ENCODE measurements at places on chromosomes 3 and 15.

DNA sequence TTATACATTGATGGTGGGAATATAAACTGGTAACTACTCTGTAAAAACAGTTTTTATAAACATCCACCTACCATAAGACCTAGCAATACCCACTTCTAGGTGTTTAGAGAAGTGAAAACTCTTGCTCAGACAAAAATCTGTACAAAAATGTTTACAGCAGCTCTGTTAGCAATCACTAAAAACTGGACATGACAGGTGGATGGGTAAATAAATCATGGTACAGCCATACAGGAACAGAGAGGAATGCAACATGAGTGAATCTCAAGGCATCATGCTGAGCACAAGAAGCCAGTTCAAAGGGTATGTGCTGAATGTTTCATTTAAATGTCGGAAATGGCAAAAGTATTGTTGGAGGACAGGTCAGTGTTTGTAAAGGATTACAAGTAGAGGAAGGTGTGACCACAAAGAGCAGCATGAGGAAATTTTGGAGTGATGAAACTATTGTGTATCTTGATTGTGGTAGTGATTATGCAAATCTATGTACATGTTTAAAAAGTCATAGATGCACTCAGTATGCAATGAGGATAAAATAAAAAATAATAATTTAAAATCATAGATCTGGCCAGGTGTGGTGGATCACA lies 2.8 kb upstream of the RNU5A-1 start:
- no peak for DNase-seq

DNA sequence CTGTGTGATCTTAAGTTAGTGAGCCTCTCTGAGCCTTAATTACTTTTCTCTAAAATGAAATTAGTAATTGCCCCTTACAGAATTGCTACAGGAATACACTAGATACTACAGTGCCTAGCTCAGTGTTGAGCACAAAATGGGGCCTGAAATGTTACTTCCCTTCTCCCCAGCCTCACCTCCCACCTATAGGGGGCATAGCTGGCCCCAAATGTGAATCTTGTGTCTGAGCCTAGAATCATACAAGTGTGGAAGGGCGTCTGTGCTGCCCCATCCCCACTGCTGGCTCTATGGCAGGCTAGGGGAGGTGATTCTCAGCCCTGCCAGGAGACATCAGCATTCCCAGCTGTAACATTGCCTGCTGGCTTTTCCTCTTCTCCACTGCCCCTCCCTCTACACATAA lies 42.7 kb downstream of the IFT122 start:
- no peak for DNase-seq

GRCh38 chr3:113304102-113304501 lies 92.7 kb downstream of the BOC start:
- no peak for DNase-seq

- no peak for DNase-seq
Observed at GRCh38 chr3:151318313-151318712, 1.7 kb upstream of the GPR87 start.

GRCh38 chr3:184343200-184343876 lies 5.9 kb downstream of the FAM131A start:
- no peak for DNase-seq

DNA sequence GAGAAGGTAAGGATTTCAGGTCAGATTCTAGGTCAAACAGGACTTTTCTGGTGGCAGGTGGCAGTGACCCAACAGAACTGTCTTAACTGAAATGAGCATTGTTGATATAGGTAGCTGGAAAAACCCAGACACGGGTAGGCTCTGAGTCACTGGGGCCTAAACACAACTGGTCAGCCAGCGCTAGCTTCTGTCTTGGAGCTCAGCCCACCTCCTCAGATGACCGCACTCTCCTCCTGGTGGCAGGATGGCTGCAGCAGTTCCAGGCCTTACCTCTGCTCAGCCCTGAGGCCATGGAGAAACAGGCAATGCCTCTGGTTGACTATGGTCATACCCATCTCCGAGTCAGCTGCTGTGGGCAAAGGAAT lies 61.1 kb upstream of the GATA2 start:
- no peak for DNase-seq

DNA sequence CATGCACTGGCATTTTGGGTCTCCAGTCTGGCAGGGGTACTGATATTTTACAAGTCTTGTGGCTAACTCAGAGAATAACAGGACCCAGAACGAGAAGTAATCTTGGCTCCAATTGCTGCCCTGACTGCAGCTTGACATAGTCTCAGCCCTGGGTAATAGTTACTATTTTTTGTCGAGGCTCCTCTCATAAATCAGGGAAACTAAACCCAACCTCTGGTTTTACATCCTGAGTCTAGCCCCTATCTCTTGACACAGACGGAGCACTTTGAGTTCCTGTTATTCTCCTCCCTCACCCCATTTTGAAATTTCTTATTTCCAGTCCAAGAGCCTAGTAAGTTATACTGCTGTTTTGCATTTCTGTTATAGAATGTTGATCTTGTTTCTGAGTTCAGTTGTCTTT lies 276.1 kb upstream of the GOLIM4 start:
- no peak for DNase-seq

GRCh38 chr3:58588030-58588614 lies 10.9 kb upstream of the FAM107A start:
- DNase-seq = no peak

- no peak for DNase-seq
Observed at GRCh38 chr15:90019611-90020010, 18.5 kb downstream of the ZNF710 start.

Measured in C1 segment of cervical spinal cord (tissue), 14 donors.